Ecto neural progenitor cell (in vitro differentiated cells): ENCODE measurements at places on chromosomes 1 and 21.

DNA sequence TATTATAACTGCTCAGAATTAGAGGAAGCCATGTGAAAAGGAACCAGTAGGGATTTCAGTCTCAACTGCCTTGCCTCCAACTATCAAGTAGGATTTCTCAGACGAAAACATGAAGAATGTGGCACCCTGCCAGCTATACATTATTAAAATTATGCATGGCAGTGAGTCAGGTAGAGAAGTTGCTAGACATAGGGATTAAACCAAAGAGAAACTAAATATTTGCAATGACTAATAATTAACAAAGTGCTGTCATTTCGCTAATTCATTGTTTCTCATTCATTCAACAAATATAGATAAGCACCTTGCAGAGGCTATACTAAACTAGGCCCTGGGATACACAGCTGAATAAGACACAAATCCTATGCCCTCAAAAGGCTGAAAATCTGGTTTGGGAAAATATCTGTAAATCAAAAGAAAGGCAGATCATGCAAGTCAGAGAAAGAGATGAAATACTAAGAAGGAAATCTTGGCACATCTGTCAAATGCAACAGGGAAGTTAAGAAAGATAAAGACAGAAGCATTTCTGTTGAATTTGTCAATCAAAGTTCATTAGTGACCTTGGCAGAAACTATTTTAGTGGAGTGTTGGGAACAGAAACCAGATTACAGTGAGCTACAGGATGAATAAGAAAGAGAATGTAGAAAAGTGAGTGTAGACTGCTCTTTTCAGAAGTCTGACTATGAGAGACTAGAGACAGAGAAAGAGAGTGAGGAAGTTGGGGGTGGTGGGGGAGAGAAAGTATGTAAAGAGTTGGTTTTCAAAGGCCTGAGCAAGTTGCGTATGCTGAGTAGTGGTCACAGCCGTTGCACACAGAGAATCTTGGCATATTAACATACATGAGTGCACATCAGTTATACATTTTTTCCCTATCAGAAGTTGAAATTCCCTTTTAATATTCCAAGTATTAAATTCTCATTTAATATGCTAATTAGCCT lies 14.7 kb upstream of the NBPF11 start:
- no peak for DNase-seq

DNA sequence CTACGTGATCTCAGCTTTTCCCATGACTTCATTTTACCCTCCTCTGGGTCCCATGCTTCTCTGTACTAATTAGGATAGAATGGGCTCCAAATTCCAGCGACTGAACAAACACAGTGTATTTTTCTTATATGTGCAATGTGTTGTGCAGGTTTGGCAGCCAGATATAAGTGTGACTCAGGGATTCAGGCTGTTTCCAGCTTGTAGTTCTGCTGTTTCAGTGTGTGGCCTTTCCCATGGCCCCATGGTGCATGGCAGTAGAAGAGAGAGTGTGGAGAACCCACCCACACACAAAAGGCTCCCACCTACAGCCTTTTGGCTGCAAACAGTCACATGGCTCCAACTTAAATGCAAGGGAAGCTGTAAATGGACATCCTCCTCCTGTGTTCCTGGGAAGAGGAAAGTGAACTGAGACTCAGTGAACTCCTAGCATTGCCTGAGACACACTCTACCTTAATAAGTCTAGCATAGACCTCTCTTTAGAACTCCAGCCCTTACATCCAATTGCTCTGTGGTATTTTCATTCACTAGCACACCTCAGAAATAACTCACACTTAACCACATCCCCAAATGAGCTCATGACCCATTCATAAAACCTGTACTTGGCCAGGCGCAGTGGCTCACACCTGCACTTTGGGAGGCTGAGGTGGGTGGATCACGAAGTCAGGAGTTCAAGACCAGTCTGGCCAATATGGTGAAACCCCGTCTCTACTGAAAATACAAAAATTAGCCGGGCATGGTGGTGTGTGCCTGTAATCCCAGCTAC lies 58.7 kb downstream of the KIAA0040 start:
- no peak for DNase-seq

GRCh38 chr1:116667575-116668105 lies at the start of gene IGSF3:
Gene IGSF3, minus strand, starts transcription at chr1:116667733. Its CDS starts 1,407 bp downstream, at chr1:116666326.
- peak; percentile 87 for DNase-seq

DNA sequence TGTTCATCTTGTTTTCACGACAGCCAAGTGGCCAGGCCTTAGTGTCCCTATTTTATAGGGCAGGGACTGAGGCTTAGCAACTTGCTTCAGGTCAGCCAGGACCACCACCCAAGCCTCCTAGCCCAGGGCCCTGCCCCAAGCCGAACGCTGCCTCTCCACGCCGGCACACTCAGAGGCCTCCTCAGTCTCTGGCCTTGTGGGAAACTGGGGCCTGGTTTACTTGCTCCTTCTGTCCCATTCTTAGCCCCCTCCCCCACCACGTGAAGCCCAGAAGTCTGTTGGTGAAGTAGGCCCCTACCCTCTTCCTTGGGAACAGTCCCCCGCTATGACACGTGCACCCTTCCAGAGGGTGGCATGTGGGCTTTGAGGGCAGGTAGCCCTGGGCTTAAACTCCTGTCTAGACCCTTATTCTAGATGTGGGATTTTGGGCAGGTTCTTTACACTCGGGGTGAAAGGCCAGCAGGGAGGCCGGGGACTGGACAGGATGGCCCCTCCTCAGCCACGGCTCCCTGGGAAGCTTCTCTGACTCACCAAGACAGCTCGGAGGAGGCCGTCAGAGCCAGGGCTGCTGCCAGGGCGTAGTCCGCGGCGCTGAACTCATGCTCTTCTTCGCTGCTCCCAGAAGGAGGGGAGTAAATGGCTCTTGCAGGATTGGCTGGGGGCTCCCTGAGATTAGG lies 4.3 kb downstream of the MYOM3 start:
- no peak for DNase-seq
